ENCODE measurements at places on chromosomes 16 and 17. TPM values are rescaled to one million over a fixed set of nuclear protein-coding genes. Genes with fewer than 3 reads are reported as not detected.

DNA sequence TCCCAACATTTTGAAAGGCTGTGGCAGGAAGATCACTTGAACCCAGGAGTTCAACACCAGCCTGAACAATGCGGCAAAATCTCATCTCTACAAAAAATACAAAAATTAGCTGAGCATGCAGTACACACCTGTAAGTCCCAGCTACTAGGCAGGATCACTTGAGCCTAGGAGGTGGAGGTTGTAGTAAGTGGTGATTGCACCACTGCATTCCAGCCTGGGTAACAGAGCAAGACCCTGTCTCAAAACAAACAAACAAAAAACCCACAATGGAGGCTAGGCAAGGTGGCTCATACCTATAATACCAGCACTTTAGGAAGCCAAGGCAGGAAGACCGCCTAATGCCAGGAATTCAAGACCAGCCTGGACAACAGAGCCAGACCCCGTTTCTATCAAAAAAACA lies 12.0 kb downstream of the APPBP2 start:
- no peak for DNase-seq

GRCh38 chr16:75087375-75087979 lies 29.1 kb downstream of the LDHD start:
- DNase-seq, result no peak

DNA sequence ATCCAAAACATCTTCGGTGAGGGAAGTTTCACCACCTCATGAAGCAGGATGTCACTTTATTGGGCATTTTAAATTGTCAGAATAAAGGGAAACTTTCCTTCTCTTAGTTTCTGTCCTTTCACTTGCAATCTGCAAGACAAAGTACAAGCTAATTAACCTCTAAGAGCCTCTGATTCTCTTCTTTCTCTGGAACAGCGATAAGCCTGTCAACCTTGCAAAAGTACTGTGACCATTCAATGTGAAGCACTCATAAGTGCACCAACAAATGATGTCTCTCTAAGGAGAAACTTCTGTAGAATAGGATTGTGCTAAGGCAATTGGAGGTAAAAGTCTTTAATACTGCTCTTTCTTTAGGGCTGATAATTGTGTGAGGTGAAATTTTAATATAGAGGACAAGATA lies 1622.3 kb downstream of the CDH8 start:
- no peak for DNase-seq

GRCh38 chr17:81428121-81428515 lies 32.9 kb downstream of the BAHCC1 start:
- no peak for DNase-seq

- DNase-seq, result peak; percentile 90
Observed at GRCh38 chr17:77372444-77373298, 231.9 kb downstream of the SEC14L1 start.

DNA sequence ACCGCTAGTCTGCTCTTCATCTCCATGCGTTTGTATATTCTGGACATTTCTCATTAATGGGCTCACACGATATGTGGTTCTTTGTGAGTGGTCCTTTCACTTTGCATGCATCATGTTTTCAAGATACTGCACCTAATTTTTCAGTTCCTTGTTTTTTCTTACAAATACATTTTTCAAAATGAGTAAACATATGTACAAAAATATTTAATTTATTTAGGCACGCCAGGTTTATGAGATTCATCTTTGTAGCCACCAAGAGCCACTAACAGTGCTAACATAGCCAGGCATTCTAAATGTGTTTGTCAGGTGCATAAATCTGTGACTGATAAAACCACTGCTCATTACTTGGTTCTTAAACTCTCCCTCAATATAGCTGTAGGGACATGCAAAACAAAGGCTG lies 375.3 kb downstream of the WWOX start:
- no peak for DNase-seq

DNA sequence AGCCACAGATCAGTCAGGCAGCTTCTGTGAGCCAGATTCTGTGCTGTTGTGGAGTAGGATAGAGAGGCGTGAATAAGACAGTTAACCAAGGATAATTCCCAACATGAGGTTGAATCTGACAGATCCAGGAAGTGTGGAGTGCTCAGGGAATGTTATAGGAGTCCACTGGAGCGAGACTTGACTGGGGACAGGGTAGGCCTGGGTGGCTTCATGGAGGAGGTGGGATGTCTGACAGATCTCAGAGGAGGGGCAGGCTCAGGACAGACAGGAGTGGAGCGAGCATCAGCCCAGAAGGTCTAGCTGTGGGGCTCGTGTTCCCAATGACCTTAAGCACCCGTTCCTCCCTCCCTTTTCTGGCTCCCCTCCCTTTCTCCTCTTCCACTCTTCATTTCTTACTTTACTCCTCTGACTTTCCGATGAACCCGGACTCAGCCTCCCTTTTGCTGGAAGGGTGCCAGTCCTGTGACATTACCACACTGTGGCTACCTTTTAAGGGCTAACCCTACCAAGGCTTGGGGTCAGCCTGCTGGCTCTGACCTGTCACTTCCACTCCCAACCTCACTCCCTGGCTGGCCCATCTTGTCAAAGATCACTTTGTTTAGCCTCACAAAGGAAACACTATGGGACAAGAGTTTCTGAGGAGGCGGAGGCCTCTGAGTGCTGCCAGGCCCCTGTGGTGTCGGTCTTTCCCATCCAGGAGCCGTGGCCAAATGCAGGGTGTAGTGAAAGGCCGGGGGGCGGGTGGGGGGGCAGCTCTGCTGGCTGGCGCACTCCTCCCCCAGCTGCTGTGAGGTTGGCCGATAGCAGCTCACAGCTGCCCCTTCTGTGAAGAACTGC lies 28.5 kb upstream of the EFCAB13 start:
- no peak for DNase-seq

DNA sequence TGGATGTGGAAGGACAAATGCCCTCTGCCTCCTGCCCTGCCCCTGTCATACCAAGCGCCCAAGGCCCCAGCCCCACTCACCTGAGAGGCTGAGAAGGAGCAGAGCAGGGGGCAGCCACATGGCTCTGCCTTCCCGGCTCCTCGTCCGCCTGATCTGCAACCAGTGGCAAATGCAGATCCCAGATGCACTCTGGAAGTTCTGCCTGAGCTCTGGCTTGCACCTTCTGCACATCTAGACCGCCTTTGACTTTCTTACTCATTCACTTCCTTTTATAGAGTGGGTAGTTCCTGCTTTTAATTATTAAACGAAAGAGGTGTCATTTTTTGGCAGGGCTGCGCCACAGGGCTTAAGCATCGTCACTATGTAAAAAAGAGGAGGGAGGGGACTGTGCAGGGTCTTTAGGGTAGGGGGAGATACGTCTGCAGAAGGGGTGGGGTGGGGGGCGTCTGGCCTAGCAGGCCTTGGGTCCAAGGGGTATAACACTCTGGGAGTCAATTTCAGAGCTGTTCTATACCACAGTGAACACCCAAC lies at the start of gene CD300LB:
Gene CD300LB, minus strand, starts transcription at position 245 of the 531 bp plus-strand sequence. Its CDS starts 125 bp downstream, at position 120.
- DNase-seq, result peak; percentile 53

DNA sequence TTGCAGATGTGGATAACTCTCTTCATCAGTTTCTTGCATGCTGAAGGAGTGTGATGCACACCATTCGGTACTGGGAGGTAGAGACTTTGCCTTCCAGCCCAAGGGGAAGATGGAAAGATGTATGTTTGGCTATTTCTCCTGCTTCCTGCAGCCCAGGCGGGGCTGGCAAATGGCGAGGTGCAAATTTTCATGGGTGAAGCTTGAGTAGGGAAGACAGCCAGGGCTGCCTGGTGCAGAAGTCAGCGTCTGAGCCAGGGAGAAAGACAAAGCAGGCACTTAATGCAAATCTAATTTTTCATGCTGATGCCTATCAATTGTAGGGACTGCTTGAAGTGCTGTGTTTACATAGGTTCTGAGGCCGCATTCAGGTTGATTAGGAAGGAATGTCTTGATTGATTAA lies 384.7 kb upstream of the EEF2KMT start:
- no peak for DNase-seq

DNA sequence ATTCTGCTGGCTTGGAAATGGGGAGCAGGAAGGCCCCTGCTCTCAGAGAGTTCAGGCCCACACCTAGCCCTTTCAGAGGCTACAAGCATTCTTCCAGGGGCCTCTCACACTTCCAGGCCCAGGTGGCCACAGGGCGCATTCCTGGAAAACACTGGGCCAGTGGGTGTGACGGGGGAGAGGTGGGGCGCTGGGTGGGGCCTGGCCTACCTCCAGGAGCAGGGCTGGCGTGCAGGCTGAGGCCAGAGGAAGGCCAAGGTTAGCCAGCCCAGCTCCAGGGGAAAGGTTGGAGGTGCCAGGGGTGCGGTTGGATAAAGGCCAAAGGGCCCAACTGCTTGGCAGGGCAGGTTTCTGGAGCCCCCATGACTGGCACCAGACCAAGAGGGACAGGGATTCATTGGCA lies 198.2 kb downstream of the MAF start:
- no peak for DNase-seq

- DNase-seq, result peak; percentile 72
Observed at GRCh38 chr16:14309001-14309886, 238.1 kb downstream of the MRTFB start.

DNA sequence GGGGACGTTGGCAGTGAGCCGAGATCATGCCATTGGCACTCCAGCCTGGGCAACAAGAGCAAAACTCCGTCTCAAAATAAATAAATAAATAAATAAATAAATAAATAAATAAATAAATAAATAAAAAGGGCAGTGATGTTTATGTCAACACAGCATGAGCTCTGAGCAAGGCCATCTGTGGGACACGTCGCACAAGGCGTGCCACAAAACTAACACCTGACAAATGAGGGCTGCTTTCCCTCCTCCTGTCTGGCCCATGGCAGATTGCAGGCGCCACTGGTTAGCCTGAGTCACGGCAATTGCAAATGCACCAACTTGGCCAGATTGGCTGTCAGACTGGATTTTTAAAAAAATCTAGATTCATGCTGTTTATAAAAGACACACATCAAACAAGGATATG lies 25.9 kb upstream of the SPNS3 start:
- DNase-seq, result no peak

- no peak for DNase-seq
Observed at GRCh38 chr17:44628243-44629188, 27.8 kb upstream of the MEIOC start.

- DNase-seq, result no peak
Observed at GRCh38 chr16:79089735-79090284, 510.7 kb downstream of the MAF start.

DNA sequence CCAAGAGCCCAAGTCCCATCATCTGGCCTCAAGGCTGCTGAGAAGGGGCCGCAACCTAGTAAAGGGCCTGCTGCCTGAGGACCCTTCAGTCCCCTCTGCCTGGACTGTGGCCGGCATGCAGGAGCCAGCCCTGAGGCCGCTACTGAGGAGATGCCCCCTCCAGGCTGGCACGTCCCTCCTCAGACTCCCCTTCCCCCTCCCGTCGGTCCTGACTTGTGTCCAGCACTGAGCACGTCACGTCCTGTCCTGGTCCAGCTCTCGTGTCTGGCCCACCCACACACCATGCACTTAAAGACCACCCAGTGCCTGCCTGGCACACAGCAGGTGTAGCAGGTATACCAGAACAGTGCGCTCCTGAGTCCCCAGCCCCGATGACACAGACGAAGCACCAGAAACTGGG lies 9.6 kb downstream of the MTHFSD start:
- no peak for DNase-seq

GRCh38 chr17:15038656-15039055 lies 226.5 kb downstream of the PMP22 start:
- DNase-seq, result no peak

- no peak for DNase-seq
Observed at GRCh38 chr16:70782237-70782636, 18.7 kb downstream of the VAC14 start.

- DNase-seq, result no peak
Observed at GRCh38 chr16:398561-399339, 1.8 kb downstream of the NME4 start.

DNA sequence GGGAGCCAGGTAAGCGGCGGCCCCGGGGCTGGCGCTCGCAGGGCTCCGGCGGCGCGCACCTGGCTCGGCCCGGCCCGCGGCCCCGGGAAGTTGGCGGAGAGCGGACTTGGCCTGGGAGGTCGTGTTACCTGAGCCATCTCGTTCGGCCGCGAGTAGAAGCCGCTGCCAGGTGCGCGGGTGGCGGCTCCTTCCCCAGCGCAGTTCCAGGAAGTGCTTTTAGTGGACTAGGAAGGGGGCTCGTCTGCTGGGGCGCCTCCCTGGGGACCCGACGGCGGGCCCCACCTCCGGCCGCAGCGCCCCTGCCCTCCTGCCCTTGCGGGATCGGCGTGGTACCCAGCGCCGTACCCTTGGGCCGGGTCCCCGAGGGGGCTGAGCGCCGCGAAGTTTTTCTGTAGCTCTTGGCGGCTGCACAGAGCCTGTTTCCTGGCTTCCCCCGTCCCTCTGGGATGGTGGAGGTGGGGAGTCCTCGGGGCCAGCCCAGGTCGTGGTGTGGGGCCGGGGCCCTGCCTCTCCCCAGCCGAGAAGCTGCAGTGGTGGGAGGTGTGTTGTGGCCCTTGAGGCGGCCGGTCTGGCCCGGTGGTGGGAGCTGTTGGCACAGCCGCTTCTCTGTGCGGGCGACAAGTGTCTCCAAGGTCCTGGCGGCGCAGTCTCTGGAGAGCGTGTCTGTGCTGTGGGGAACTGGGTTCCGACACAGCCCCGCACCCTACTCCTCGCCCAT lies 96.9 kb downstream of the RAB11FIP4 start:
- DNase-seq, result no peak

DNA sequence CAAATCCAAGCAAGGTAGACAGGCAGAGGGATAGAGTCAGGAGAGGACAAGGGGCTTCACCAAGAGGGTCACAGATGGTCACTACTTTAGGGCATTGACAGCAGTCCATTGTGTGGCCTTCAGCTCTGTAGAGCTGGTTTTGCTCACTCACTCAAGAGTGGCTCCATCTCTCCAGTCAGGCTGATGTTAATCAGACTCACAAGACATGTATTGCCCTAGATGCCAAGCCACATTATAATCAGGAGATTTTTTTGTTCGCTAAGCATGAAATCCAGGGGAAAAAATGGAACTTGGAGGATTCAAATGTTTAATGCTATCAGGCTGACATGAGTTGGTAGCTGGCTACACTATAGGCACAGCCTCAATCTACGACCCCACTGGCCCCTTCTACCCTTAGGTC lies 32.5 kb downstream of the CD300LF start:
- no peak for DNase-seq

The NPIPB9 gene
- 1.2 TPM for total RNA-seq

The CRYM gene
- 3.7 TPM for total RNA-seq

The KRT9 gene
- total RNA-seq, result 0.85 TPM

The SPNS3 gene
- 0.31 TPM for total RNA-seq

The MYCBPAP gene
- total RNA-seq, result 4.1 TPM

The ALOX15 gene
- total RNA-seq, result 2.1 TPM

The BANP gene
- total RNA-seq, result 36.9 TPM

The SLC47A2 gene
- not detected for total RNA-seq

The KRT33A gene
- 0.24 TPM for total RNA-seq

The KIAA0753 gene
- 33.7 TPM for total RNA-seq

The CLEC19A gene
- not detected for total RNA-seq

The OR2C1 gene
- 0.22 TPM for total RNA-seq

All from type B pancreatic cell (in vitro differentiated cells).